ENCODE measurements at places on chromosomes 5 and 9. TPM values are rescaled to one million over a fixed set of nuclear protein-coding genes. Genes with fewer than 3 reads are reported as not detected.

Gene CA9
- total RNA-seq, result not detected

Gene PDGFRB
- total RNA-seq, result 378 TPM

Gene FRMPD1
- total RNA-seq, result not detected

DNA sequence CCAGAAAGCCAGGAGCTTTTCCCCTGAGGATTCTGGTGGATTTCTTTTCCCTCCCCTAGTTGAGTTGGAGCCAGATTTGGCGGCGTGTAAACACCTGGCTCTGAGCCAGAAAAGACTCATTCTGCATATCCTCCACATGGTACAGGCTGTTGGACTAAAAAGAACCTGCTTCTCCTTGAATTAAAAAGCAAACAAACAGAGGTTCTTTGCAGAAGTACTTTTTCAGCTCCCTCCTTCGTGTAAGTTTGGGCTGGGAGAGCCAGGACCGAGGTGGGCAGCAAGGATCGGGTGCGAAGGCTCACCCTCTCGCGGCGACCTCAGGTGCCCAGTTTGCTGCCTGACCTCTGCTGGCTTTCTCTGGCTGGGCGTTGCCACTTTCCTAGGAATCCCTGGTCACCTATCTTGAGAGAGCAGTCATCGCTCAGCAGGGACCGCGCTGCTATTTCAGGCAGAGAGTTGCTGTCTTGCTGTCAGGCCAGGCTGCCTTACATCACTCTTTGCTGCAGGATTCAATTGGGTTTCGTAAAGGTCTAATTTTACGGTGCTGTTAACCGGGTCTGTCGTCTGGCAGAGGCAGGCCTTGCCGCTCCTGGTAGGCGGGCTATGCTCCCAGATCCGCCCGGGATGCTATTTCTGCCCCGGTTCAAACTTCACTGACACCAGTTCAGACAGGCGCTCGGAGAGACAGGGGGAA lies 3.2 kb downstream of the PAPPA start:
- H3K4me1 ChIP-seq, result no peaks in the 10 kb centered on the region
- peak overlapping the region; percentile 93 for H3K27ac ChIP-seq
- peak overlapping the region; percentile 33 for H3K4me3 ChIP-seq
- no peaks in the 10 kb centered on the region for H3K27me3 ChIP-seq

DNA sequence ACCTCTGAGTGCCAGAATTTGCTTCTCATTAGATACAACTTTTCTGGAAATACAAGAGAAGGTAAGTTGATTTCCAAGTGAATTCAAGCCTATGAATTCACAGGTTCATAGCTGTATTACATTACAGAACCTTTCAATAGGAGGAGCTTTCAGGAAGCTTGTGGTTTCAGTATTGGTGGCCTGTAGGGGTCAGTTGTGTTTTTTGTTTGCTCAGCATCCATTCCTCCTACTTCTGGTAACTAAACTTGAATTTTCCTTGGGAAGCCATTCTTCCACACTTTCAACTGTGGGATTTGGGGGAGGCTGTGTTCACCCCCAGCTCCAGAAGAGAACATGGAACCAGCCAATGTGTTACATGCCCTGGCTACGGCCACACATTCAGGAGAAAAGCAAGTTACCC lies 5.6 kb upstream of the CYSTM1 start:
- DNase-seq, result no peak
- H3K4me1 ChIP-seq, result no peaks in the 10 kb centered on the region
- no peak overlapping the region for H3K4me3 ChIP-seq
- no peaks in the 10 kb centered on the region for H3K27me3 ChIP-seq

- DNase-seq, result no peak
- no peak overlapping the region for H3K27ac ChIP-seq
- peaks cover 10% of the 10 kb centered on the region for H3K4me1 ChIP-seq
- H3K4me3 ChIP-seq, result no peak overlapping the region
These were observed 283.9 kb downstream of the GADD45G start for GRCh38 chr9:89888677-89889076.

GRCh38 chr9:101037430-101037829 lies 8.9 kb downstream of the PLPPR1 start:
- no peaks in the 10 kb centered on the region for H3K36me3 ChIP-seq
- no peaks in the 10 kb centered on the region for H3K4me1 ChIP-seq
- H3K4me3 ChIP-seq, result no peak overlapping the region
- no peaks in the 10 kb centered on the region for H3K27me3 ChIP-seq
- H3K27ac ChIP-seq, result no peak overlapping the region

GRCh38 chr9:130539420-130540223 lies 39.8 kb upstream of the FUBP3 start:
- H3K4me3 ChIP-seq, result no peak overlapping the region
- DNase-seq, result peak; percentile 41
- no peaks in the 10 kb centered on the region for H3K4me1 ChIP-seq
